Aortic smooth muscle cell (primary cell): ENCODE measurements at places on chromosomes 12 and 14. TPM values are rescaled to one million over a fixed set of nuclear protein-coding genes. Genes with fewer than 3 reads are reported as not detected.

The SIX1 gene
- 0.68 and 0.79 TPM in 2 replicates for total RNA-seq

The LRP6 gene
- 41.4 and 45.0 TPM in 2 replicates for total RNA-seq

The PSME1 gene
- total RNA-seq: 97.5 and 122 TPM in 2 replicates

The CLEC2A gene
- not detected in 2 replicates for total RNA-seq

The PLEKHD1 gene
- total RNA-seq: 0.06 TPM in 1 of 2 replicates, not detected in the other

The ZBTB42 gene
- 2.9 and 3.6 TPM in 2 replicates for total RNA-seq

The FGF23 gene
- total RNA-seq: not detected in 2 replicates

The SLC5A8 gene
- not detected in 2 replicates for total RNA-seq

The CLECL1 gene
- not detected in 2 replicates for total RNA-seq

The CLSTN3 gene
- total RNA-seq: 7.0 and 7.9 TPM in 2 replicates

The KRT86 gene
- under 0.01 and 0.81 TPM in 2 replicates for total RNA-seq

The CLEC4C gene
- not detected in 2 replicates for total RNA-seq

The KERA gene
- not detected in 2 replicates for total RNA-seq

The NKX2-1 gene
- not detected in 2 replicates for total RNA-seq

The RSRC2 gene
- 49.8 and 58.2 TPM in 2 replicates for total RNA-seq

The ISCA2 gene
- total RNA-seq: 7.0 and 7.5 TPM in 2 replicates

The FKBP4 gene
- 28.4 and 38.2 TPM in 2 replicates for total RNA-seq

The MAP3K9 gene
- under 0.01 TPM in 2 replicates for total RNA-seq

The HOXC12 gene
- total RNA-seq: not detected in 2 replicates

The TRPV4 gene
- total RNA-seq: 0.19 and 0.53 TPM in 2 replicates

The KRT6A gene
- total RNA-seq: 0.19 and 0.66 TPM in 2 replicates

The TBC1D30 gene
- total RNA-seq: 0.53 and 0.62 TPM in 2 replicates

The MANSC1 gene
- 4.2 and 6.8 TPM in 2 replicates for total RNA-seq

The AQP2 gene
- total RNA-seq: not detected in 2 replicates

The KIF5A gene
- 0.06 and 0.26 TPM in 2 replicates for total RNA-seq

The JAG2 gene
- total RNA-seq: 1.1 and 2.1 TPM in 2 replicates
